A549 (cell line): ENCODE measurements at places on chromosomes 2 and 18.
A peak's percentile ranks its signal among the peaks of the same experiment; 100 is the strongest.

GRCh38 chr2:15582710-15583357 is 8.8 kb upstream of the DDX1 start:
- DNase-seq, result no peak

GRCh38 chr2:74507926-74508520 is 528 bp upstream of the PCGF1 start:
- no peak for DNase-seq

- DNase-seq, result no peak
These were observed 160.9 kb downstream of the MYO5B start for GRCh38 chr18:50034029-50034428.

GRCh38 chr2:159595410-159596046 is 20.8 kb downstream of the BAZ2B start:
- DNase-seq, result no peak

- DNase-seq, result peak; percentile 45
These were observed 685 bp downstream of the SMAD4 start for GRCh38 chr18:51030537-51031258.

- no peak for DNase-seq
These were observed 54.7 kb upstream of the RND3 start for GRCh38 chr2:150542172-150542571.

DNA sequence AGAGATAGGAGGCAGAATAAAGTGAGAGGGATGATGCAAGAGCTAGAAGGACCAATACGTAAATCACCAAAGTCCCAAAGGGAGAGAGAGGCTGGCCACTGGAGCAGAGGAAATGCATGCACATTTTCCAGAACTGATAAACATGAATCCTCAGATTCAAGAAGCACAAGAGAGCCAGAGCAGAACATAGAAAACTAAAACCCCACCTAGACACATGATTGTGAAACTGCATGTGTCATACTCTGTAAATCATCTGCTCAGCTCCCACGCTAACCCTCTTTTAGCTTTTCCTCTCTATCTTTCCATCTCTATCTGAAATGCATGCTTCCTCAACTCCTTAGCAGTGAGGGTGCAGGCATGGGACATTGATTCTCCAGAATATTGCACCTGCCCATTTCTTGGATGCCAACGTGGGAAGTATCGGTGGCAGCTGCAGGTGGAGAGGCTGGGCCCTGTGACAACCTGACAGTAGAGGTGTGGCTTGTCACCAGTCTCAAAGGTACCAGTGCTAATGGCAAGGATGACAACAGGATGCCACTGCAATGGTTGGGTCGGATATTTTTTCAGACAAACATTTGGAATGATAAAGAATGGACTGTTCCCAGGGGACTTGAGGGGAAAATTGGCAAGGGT is 89.3 kb upstream of the OTOS start:
- no peak for DNase-seq

- no peak for DNase-seq
These were observed 173.3 kb downstream of the OSR1 start for GRCh38 chr2:19185086-19185485.

DNA sequence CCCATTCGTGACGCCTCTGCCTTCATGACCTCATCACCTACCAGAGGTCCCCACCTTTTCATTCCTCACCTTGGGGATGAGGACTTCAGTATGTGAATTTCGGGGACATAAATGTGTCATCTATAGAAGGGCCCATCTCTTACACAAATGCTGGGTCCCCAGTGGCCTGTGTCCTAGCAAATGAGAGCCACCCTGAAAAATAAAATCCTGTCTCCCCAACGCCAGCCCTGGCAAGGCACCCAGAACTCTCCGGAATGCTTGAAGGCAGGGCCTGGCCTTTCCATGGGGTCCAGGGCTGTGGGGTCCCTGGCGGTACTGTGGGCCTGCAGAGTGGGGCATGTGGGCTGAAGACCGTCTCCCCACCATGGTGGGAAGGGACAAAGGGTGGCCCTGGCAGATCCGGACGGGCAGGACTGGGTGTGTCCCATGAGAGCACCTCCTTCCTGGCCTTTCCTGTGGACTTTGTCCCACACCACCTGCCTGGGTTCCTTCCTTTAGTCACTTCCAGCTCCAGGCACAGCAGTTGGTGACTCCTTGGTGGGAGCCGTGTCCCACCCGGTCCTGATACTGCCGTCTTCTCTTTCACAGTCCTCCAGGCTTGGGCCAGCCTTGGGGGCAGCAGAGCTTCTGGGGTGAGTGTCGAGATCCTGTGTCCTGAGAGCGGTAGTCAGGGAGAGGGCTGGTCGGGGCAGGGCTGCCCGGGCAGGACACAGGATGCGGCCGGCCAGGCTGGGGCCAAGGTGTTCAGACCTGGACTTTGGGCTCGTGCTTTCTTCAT is 18.6 kb downstream of the CAPN10 start:
- no peak for DNase-seq

- DNase-seq, result peak; percentile 1
These were observed 1014.3 kb upstream of the CDH2 start for GRCh38 chr18:29191263-29191662.

- DNase-seq, result no peak
These were observed 65.7 kb downstream of the UBR3 start for GRCh38 chr2:169892951-169893350.

- no peak for DNase-seq
These were observed 644 bp upstream of the DYM start for GRCh38 chr18:49460976-49461601.

GRCh38 chr2:236538242-236538641 is 31.4 kb upstream of the ACKR3 start:
- DNase-seq, result no peak

DNA sequence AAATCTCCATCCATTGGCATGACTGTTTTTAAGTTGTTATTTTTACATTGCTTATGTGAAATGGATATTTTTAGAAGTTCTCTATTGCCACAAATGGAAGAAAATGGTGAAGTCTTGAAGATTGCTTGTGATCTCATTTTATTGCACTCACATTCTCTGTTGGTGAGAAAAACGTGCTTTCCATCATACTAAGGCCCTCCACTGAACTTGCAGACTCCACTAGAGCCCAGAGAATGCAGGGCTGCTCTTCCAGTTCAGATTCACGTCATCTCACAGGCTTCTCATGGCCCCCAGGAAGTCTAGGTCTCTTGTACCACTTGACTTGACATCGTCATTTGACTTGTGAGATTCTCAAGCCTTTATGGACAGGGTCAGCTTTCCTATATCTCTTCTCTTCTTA is 254.8 kb upstream of the COPS8 start:
- no peak for DNase-seq

DNA sequence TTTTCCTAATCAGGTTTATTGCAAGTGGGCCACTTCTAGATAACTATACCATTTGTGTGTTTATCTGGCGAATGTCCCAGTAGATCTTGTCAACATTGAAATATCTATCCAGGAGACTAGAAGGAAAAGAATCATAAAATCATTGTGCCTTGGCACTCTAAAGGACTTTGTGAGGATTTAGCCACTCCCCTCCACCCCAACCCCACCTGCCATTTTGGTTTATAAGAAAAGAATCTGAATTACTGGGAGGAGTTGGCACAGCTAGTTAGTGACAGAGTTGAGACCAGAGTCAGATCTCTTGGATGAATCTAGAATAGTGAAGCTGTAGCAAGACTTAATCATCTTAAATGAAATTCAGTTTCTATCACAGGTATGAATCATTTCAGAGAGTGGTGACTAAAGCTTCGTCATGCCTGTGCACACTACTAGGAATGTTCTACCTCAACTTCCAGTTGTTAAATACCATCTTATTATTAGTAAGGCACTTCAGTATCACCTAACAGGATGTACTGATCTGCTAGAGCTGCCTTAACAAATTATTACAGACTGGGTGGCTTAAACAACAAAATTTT is 212.7 kb upstream of the SLC14A2 start:
- DNase-seq, result no peak

DNA sequence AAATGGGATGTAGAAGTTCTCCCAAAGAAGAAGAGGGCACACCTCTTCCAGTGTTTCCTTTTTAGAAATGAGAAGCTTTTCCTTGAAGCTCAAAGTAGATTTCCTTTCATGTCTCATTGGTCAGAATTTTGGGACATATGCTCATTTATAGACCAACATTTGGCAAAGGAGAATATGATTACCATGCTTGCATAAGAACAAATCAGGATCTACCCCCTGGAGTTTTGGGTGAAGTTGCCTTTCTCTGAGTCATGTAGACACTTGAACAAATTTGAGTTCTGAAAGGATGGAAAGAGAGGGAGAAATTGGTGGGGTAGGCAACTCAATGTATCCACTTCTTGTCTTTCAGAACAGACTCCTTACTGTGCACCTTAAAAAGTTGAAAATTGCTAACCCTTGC is 409.0 kb downstream of the SLC4A3 start:
- no peak for DNase-seq

GRCh38 chr2:219273937-219274336 is 5.2 kb upstream of the DNAJB2 start:
- peak; percentile 89 for DNase-seq

GRCh38 chr2:167478196-167478595 is 589.9 kb downstream of the XIRP2 start:
- no peak for DNase-seq

- DNase-seq, result no peak
These were observed 136.1 kb downstream of the NEDD4L start for GRCh38 chr18:58180172-58180571.

DNA sequence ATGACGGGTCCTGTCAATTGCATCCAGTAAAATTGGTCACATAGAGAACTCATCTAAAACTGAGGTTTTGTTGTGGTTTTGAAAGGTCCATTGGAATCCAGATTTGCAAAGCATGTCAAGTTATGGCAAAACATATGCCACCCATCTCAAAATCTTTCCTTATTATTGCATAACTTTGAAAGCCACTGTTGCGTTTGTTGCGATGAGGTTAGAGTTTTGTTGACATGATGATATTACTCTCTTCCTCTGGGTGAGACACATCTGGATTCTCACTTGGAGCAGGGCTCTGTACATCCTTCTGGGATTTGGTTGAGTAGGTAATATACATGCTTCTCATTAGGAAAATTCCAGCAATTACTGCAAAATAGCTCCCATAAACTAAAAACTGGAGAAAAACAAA is 20.6 kb downstream of the SCYGR5 start:
- no peak for DNase-seq

DNA sequence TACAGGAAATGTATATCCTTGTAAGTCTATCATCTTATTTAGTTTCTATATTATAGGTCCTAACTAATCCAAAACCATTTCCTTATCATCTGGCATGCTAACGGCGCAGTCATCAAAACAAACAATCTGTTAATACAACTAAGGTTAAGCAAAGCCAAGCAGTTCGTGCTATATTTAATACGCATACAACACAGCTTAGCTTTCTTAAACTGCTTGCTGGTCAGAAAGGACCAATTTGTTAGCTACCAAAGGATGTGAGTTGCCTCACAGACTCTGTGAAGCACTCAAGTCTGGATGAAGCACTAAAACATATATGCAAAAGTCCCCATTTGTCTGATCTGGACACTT is 67.0 kb downstream of the ZEB2 start:
- DNase-seq, result no peak

DNA sequence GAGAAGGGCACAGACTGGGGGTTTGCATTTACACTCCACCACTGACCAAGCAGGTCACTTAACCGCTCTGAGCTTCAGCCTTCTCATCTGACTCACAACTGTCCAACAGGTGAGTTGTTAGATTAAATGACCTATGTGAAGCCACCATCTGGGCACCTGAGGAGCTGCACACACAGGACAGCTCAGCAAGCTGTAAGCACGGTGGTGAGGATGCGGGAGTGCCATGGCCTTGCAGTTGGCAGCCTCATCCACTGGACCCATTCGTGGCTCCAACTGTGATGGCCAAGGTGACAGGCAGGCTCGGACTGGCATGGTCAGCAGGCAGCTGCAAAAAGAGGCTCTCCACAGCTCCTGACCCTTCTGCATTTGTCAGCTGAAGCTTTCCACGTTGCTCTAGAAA is 23.3 kb upstream of the AMMECR1L start:
- peak; percentile 29 for DNase-seq

- DNase-seq, result peak; percentile 41
These were observed 1.1 kb downstream of the CHN1 start for GRCh38 chr2:175003875-175004729.

DNA sequence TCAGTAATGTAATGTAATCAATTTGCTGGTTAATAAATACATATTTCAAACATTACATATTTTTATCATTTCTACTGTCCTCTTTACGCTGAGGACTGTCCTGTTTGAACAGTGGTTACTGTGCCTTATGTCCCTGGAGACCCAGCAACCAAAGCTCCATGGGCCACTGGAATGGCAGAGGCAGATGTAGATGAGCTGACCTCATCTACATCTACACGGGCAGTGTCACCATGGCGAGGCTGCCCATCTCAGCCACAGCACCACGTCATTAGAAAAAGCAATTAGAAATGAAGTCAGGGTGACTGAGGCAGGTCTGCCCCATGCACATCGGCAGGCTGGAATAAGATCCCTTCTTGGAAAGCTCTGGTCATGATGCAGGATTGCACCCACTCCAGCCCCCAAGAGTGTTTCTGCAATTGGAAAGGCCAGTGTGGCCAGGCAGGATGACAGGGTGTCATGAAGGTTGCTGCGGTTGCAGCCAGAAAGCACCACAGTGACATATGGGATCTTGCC is 237.5 kb downstream of the NDUFA10 start:
- no peak for DNase-seq

DNA sequence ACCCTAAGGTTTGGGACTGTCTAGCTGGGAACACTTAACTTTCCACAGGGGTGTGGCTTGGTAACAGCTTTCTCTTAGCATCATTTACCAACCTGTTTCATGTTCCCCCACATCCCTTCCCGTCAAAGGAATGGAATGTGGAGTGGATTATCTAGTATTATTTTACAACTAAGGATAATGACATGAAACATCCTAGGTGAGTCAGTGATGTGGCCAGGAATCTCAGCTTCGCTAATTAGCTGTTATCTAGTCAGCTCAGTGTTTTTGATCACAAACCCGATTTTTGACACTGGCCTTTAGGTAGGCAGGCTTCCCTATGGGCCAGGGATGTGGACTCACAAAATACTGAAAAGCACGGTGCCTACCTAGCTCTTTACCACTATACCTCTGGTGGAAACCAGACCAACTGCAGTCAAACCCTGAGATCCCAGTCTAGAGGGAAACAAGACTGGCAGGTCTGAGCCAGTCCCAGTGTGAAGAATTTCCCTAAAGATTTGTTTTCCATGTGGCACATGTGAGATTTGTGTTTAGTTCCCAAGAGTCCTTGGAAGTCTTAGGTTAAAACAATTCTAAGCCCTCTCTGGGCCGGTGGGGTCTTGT is 2.8 kb upstream of the NRP2 start:
- no peak for DNase-seq

- no peak for DNase-seq
These were observed 8.9 kb upstream of the PDE1A start for GRCh38 chr2:182435754-182436153.

DNA sequence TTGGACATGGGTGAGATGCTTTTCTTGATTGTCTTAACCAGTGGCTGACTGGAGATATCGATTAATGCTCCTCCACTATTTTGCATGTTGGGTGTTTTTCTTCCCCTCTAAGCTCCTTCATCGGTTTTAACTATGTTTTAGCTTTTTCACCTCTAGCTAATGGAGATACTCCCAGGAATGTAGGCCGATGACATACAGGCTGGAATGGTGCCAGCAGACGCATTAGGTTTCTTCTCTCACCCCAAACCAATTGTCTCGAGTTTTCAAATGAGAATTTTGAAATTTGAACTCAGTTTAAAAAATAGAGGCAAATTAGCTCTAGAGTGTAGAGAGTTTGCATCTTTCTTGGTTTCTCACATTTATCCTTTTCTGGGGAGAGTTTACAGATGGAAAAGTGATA is 247.6 kb downstream of the RPRM start:
- DNase-seq, result no peak

GRCh38 chr18:48475635-48476549 is 62.9 kb upstream of the CTIF start:
- peak; percentile 70 for DNase-seq
